ENCODE measurements at places on chromosomes 13 and 19. TPM values are rescaled to one million over a fixed set of nuclear protein-coding genes. Genes with fewer than 3 reads are reported as not detected.

KLK2 gene
- total RNA-seq = not detected

CYP4F11 gene
- total RNA-seq = not detected

LYL1 gene
- total RNA-seq = 2.9 TPM

KLK3 gene
- total RNA-seq = not detected

SLC25A30 gene
- total RNA-seq = 15.7 TPM
